MM.1S (cell line): ENCODE measurements at places on chromosomes 13 and 19.

DNA sequence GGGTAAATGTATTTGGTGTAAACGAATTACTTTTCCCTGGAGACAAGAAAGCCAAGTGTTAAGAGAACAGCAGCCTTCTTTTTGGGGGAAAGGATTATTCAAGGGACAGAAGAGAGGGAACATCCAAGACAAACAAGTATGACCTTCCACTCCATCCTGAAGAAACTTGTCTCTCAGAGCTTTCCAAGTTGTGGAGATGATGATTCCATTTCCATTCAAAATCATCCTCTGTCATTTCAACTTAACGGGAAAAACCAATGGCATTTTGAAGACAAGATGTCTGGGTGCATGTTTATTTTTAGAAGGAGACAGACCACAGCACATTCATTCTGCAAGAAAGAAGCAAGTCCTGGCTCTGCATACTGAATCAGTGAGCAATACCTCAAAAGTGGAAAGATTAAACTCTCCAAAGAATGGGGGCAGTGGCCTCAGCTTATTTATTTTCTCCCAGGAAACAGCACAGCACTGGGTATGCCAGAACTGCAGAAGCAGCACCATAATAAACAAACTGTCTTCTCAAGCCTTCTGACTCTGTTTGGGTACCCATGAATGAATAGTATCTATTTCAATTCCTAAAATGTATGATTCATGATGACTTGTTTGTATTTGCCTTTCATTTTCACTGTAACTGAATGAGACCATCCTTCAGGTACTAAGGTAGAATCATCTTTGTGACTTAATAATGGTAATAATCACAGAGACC is 541.0 kb downstream of the RFC3 start:
- DNase-seq = no peak

DNA sequence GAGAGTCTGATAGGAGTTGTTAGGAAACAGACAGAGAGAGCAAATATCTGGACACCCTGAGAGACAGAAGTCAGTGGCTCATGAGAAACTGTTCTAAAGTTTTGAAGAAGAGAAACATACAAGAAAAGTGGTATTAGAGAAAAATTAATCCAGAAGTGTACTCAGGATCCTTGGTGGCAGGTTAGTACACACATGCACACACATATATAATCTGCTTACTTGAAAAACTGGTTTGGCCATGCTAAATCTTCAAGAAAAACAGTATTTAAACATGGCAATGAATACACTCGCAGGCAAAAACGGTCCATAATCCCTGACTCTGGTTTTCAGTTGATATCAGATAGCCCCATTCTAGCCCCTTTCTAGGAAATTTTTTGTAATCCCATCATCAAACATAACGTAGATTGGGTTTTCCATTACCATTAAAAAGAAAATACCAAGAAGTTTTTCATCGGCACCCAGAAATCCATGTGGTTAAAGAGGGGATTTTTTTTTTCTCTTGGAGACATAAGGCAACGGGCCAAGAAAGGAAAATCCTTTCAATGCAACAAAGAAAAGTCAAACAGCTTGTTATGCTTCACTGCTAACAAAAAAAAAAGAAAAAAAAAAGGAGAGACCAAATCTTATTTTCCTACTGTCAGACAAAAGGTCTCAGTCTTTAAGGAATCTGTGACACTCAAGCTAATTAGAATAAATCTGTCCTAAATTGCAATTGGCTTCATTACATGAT is 178.0 kb upstream of the MIR17HG start:
- no peak for DNase-seq

GRCh38 chr13:111298214-111298975 is 22.0 kb upstream of the TEX29 start:
- no peak for DNase-seq

DNA sequence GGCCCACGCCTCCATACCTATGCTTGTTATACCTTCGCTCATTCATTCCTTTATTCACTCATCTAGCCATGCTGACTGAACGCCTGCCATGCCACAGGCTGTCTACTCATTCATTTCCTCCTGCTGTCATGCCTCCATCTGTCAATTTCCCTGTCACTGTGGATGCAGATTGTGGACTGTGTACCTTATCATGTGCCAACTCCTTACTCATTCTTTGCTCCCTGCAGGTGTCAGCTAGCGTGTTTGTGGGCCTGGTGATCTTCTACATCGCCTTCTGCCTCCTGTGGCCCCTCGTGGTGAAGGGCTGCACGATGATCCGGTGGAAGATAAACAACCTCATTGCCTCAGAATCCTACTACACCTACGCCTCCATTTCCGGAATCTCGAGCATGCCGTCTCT is 4.1 kb upstream of the PSMD8 start:
- DNase-seq = no peak

DNA sequence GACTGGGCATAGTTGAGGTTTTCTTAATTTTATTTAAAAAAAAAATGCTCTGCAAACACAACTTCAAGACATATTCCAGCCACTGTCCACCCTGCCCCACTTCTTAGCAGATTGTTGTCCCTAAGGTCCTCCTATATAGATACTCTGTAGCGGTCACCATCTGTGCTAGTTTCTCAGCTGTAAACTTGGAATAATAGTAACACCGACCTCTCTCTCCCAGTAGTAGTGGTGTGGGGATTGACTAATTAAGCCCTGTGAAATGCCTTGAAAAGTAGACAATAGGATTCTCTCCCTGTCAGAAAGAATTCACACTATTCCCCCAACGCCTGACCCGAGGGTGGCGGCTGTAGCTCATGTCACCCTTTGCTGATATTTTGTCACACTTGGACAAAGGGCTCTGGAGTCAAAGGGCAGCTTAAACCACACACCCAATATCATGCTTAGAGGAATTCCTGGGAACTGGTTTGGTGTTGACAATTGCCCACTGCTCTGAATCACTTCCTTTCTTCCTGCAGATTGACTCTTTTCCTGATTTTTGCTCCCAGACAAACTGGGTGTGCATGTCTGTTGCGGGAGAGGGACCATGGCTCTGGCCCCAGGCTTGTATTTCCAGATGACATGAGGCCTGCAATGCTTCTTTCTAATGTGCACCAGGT is 9.2 kb upstream of the SERP2 start:
- DNase-seq = no peak

DNA sequence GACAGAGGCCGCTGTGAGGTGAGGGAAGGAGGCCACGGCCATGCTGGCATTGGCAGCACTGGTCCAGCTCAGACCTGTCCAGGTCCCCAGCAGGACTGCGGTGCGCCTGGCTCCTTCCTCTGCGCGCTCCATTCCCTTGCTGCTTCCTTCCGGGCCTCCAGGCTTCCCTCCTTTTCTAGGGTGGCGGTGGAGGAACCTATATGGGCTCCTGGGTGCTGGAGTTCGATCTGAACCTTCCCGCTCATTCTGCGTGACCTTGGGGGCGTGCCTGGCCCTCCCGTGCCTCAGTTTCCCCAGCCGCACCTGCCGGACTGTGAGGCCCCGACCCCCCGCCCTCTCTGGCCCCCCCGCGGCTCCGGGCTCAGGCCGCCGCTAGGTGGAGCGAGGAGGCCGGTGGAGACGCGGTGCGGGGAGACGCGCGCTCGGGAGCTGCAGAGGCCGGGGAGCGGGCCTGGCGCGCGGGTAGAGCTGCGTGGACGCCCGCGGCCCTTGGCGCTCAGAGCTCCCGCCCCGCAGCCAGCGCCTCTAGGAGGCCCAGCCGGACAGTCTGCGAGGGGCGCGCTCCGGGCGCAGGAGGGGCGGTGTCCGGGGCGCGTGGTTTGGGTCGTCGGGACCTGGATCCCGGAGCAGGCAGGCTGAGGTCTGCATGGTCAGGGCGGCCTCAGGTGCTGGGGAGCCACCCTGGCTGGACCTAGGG is 29.9 kb downstream of the EFNA2 start:
- DNase-seq = peak; percentile 34

DNA sequence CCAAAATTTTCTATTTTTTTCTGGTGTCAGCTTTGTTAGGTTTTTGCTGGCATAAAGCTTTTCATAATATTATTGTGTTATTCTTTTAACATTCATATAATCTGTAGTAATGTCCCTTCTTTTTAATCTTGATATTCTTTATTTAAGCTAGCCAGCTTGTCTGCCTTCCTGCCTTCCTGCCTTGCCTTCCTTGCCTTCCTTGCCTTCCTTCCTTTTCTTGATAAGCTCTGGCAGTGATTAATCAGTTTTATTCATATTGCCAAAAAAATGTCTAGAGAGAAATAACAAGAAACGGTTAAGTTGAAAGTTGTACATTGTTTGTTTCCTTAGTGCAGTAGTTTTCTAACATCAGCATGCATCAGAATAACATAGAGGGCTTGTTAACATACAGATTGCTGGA is 257.5 kb downstream of the MAB21L1 start:
- no peak for DNase-seq

DNA sequence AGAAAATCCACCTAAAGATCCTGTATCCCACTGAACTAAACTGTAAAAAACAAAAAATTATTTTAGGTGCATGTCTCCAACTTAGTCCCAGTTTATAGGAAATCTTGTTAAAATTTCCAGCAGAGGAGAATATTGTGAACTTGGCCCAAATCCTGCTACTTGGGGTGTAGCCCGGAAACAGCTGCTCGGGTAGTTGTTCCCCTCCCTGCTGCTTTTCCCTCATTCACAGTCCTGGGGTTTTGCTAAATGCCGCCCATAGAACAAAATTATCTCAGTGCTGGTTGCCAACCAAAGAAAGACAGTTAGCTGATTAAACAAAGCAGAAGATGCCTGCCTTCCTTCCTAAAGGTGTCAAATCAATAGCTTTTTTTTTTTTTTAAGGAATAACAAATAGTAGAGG is 330.5 kb upstream of the KLF12 start:
- DNase-seq = no peak

DNA sequence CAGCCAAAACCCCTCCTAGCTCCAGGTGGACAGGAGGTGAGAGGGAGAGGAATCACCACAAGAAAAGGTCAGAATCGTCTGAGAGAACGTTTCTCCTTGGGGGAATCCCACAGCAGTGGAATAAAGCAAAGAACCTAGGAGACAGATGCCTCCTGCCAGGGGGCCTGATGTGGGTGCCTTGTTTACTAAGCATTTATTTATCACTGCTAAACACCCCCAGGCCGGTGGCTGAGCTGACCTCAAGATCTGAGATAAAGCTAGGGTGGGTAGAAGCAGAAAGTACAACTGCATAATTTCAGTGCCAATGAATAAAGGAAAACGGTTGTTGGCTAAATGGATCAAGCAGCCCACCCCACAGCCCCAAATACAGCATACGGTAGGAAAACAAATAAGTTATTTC is 33.9 kb upstream of the ATP11A start:
- no peak for DNase-seq

- DNase-seq = no peak
Measured at GRCh38 chr13:106496072-106496997, 39.1 kb downstream of the EFNB2 start.
